ENCODE measurements at places on chromosomes 1 and 21.

GRCh38 chr1:73162564-73162963 is 880.2 kb upstream of the NEGR1 start:
- DNase-seq, result no peak

- DNase-seq, result no peak
Observed at GRCh38 chr1:77036560-77036959, 169.3 kb downstream of the ST6GALNAC5 start.

- DNase-seq, result no peak
Observed at GRCh38 chr1:183567584-183567983, 22.7 kb downstream of the NCF2 start.

DNA sequence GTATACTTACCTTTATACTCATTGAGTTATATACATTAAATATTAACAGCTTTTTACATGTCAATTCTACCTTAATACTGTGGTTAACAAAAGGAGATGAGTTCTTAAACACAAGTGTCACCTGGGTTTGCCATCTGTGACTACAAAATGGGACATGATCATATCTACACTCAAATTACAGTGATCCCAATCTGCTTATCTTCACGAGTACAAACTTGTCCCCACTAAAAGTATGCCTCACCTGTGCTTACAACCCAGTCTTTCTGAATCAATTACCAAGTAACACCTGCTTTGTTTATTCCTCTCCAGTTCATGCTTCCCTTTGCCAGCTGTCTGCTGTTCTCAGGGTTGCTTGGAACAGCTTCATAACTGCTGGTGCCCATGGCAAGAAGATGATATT is 8.8 kb downstream of the CD1E start:
- DNase-seq, result no peak

- DNase-seq, result no peak
Observed at GRCh38 chr1:40130892-40131291, 30.3 kb upstream of the RLF start.
